ENCODE measurements at places on chromosomes 6 and 20.

DNA sequence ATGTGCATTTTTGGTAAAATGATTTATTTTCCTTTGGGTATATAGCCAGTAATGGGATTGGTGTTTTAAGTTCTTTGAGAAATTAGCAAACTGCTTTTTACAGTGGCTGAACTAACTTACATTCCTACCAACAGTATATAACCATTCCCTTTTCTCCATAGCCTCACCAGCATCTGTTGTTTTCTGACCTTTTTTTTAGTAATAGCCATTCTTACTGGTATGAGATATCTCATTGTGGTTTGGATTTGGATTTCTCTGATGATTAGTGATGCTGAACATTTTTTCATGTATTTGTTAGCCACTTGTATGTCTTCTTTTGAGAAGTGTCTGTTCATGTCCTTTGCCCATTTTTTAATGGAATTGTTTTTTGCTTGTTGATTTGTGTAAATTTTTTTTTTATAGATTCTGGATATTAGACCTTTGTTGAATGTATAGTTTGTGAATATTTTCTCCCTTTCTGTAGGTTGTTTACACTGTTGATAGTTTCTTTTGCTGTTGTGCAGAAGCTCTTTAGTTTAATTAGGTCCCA lies 42.3 kb downstream of the STK4 start:
- no peak for DNase-seq

DNA sequence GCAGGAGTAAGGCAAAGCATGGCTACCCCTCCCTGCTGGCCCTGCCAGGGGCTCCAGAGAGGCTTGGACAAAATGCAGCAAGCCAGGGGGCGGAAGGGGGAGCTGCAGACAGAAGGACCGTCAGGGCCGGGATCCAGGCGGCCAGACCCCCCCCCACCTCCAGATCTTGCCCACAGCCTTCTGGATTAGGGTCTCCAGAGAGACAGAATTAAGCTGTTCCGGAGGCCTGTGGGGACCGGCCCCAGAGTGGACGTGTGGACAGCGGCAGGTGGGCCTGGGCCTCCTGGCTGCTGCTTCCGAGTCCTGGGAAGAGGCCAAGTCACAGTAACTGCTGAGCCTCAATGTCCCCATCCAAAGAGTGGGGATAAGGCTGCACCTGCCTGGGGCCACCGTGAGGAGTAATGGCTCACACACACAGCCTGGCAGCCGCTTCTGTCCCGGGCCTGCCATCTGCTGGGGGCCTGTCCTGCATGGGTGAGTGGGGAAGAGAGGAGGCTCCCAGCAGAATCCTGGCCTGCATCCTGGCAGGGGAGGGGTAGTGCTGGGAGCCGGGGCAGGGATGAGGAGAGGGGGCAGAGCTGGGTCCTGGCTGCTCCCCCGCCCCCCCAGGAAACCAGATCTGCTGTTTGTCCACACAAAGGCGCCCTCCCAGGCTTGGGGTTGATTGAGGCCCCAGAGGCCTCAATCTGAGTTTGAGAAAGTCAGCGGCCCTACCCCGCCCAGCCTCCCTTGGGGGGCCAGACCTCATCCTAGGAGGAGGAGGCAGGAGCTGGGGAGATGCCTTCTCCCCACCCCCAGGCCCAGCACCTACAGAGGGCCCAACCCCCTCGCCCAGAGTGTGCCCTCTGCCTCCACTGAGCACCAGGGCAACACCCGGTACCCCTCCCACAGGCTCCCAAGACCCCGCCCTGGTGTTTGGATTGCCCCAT lies 3.9 kb downstream of the LAMA5 start:
- DNase-seq, result no peak

DNA sequence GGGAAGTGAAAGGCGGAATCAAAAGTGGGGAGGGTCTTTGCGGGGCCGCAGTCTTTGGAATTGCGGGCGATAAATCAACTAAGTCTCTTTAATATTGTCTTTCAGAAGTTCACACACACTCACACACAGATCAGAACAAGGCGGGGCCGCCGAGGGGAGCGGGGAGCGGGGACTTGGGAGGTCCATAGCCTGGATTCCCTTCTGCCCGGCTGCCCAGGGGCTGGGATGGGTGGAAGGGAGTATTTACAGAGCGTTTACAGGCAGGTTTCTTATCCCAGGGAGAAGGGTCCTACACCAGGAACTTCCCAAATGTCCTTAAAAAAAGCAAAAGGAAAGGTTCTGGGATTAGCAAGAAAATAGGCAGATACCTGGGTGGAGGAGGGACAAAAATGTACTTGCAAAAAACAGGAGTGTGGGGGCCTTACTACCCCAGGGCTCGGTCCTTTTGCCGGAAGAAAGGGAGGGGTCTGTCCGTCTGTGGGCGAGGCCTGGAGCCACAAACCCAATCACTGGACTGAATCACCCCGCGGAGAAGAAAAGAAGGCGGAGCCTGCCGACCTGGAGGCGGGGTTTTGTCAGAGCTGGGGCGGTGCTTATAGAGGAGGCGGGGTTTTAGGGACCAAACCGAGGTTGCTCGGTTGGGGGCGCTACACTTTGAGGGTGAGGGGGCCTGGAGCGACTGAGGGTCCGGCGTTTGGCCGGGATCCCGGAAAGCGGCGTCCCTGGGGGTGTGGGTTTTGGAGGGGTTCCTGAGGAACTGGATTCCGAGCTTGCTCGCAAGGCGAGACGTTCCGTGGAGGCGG lies 3.2 kb downstream of the PRRT1 start:
- DNase-seq, result peak; percentile 90

DNA sequence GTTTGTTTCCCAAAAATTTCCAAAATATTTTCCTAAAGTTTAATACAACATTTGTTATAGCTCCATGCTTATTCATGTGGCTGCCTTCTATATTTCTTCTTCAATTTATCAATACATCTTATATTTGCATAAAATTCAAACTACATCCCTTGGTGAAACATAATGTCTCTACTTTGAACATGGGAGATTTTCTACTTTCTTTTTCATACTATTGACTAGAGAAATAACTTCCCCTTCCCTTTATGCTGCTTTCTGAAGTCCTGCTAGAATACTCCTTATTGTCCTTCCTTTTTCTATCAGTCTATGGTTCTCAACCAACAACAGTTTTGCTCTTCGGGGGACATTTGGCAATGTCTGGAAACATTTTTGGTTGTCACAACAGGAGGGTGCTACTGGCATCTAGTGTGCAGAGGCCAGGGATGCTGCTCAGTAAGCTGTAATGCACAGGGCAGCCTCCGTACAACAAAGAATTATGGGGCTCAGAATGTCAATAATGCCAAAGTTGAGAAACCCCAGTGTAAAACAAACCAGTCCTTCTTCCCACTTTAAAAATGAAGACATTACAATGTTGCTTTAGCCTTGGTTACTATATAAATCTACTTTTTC lies 29.9 kb downstream of the MKKS start:
- no peak for DNase-seq

- DNase-seq, result no peak
Measured at GRCh38 chr20:34997131-34997561, 41.5 kb downstream of the MYH7B start.
